ENCODE measurements at places on chromosomes 2 and 18.

DNA sequence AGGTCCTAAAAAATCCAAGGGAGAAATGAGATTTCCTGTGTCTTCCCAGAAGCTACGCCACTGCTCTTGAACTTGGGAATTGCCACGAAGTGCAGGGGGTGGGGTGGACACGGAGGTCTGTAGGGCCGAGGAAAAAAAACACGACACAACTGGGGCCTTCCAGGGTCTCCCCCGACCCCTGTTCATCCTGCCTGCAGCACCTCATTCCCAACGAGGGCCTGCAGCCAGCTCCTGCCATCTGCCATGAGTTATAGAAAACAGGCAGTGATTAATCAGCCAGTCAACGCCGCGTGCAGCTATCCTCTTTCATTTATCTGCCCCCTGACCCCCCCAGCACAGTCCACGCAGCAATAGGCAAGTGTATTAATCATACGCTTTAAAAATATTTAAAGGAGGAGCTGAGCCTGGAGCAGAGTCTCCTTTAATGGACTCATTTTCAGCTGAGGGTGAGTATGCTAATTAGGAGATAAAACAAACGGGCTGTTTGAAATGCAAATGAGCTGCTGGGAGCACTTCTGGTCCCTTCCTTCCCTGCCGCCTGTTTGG is 209.9 kb downstream of the TFCP2L1 start:
- peak; percentile 97 for DNase-seq

DNA sequence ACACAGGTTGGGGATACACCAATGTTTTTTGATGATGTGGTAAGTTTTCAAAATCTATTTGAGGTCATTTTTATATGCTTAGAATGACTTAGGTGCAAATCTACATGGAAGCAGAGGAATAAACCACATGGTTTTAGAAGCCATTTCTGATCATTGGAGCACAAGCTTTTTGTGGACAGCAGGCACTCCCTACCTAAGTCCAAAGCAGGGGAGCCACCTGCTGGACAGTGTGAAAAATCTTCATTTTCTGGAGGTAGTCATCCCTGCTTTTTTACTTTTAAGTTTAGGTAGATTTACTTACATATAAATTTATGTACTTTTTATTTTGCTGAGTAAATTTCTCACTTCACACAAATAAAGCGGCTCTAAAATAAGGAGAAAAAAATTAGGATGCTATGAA is 323.2 kb downstream of the PLCL1 start:
- no peak for DNase-seq

- DNase-seq: no peak
These were observed 5.1 kb upstream of the TEX51 start for GRCh38 chr2:126893606-126894005.

DNA sequence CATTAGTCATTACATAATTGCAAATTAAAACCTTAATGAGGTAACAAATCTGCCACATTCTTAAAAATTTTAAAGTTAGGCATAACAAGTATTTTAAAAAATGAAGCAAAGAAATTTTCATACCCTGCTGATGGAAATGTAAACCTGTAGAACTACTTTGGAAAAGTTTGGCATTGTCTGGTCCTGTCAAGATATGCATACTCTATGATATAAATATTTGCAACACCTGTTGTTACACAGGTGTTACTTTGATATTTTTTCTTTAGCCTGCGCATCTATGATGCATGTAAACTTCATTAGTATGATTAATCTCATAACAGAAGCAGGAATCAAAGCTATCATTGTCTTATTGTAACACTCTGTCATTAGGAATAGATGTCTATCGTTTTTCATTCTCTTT is 634.3 kb downstream of the TRIB2 start:
- no peak for DNase-seq

DNA sequence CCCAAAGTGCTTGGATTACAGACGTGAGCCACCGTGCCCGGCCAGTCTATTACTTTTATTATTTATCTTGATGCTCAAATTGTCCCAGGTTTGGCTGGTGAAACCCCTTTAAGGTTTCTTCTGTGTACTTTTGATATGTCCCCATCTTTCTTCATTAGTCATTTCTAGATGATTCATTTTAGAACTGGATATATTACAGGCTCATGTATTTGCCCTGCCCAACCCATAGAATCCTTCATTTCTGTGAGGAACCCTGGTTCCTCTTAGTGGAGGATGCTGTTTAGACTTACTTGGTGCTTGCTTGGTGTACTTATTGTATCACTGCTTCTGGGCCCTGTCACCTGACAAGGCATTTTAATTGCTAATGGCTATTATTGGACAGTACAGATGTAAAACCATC is 40.1 kb downstream of the KCMF1 start:
- DNase-seq: no peak

- peak; percentile 44 for DNase-seq
These were observed 164.6 kb downstream of the SEPTIN10 start for GRCh38 chr2:109448946-109449788.

- DNase-seq: no peak
These were observed 834.3 kb downstream of the LRRTM4 start for GRCh38 chr2:76687923-76688322.
